ENCODE measurements at places on chromosomes 1 and 21.
A peak's percentile ranks its signal among the peaks of the same experiment; 100 is the strongest.

GRCh38 chr1:2612591-2613365, 20.0 kb downstream of the MMEL1 start:
- no peak for DNase-seq

GRCh38 chr1:87196110-87196827, 132.4 kb upstream of the LMO4 start:
- peak; percentile 20 for DNase-seq

GRCh38 chr1:94522304-94522703, 19.3 kb downstream of the F3 start:
- DNase-seq: peak; percentile 60

DNA sequence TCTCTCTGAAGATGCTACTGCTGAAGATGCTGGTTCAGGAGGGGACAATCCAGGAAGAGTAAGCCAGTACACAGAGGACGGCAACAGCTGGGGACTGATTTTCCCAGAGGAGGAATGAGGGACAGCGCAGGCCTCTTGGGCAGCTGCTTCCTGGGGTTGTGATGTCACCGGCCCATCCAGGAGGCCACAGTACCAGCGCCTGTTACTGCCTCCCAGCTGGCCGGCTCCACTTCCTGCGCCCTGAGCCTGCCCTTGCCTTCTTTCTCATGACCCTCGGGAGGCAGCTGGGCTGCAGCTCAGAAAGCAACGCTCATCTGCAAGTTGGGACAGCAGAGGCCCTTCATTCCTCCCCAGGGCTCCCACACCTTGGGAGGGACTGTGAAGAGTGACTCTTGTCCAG, 21.9 kb upstream of the ID3 start:
- no peak for DNase-seq

DNA sequence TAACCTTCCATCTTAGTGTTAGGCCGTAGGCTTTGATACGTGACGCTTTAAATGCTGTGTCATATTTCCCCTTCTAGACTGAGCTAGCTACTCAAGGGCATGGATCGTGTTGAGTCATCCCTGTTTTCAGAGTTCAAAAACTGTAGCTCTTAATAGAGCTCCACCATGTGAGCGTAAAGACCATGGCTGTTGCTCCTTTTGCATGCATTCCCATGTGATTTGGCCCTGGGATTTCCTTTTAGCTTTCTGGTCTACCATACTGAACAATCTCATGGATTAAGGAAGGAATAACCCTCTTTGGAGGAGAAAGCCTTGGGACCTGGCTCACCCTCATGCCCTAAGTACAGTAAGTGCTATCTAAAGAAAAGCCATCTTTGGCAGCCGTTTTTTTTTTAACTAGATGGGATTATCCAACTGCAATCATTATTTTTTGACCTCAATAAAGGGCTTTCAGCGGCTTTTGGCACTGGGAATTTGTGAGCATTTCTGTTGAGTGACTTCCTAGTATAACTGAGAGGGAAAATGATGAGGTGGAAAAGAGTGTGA, 76.6 kb downstream of the PLPP3 start:
- no peak for DNase-seq

- DNase-seq: peak; percentile 62
These were observed 72.4 kb downstream of the SEC16B start for GRCh38 chr1:177897281-177897997.

DNA sequence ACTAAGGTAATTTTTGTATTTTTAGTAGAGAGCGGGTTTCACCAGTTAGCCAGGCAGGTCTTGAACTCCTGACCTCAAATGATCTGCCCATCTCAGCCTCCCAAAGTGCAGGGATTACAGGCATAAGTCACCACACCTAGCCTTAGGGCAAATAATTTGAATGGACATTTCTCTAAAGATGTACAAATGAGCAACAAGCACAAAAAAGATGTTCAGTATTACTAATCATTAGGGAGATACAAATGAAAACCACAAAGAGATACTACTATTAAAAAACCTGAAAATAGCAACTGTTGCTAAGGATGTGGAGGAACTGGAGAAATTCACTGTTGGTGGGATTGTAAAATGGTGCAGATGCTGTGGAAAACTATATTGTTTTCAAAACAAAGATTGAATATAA, 79.1 kb downstream of the GABPA start:
- no peak for DNase-seq

- no peak for DNase-seq
These were observed 95.2 kb downstream of the PTPN14 start for GRCh38 chr1:214455971-214456867.

DNA sequence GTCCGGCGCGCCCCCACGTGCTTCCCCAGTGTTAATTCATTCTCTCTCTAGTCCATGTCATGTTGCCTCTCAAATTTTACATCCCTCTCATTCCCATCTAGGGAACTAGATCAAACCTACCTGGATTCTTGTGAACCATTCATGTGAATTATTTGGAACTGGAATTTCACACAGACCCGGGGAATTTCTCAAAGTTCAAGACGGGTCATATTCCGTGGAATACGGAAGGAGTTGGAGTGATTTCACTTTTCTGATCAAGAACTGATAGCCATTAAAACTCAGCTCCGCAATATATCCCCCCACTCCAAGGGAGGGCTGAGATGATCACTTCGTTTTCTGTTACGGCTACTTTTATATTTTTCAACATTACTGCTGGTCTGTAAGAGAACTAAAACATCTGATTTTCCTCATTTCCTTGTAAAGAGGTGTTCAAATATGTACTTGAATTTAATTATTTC, 1.0 kb upstream of the ENO1 start:
- no peak for DNase-seq

DNA sequence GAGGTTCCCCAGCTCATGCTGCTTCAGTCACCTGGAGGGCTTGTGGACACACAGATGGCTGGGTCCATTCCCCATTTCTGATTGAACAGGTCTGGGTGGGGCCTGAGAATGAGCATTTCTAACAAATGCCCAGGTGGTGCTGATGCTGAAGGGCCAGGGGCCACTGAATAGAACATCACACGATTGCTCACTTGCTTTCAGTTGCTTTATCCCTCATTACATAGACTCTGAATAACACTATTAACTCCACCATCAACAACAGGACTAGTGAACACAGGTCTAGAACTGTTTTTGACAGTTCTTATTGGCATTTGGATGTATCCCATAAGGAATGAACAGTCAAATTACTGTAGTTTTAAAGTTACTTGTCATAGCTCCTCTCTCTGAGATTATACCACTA, 12.1 kb downstream of the TRAPPC10 start:
- DNase-seq: peak; percentile 20

DNA sequence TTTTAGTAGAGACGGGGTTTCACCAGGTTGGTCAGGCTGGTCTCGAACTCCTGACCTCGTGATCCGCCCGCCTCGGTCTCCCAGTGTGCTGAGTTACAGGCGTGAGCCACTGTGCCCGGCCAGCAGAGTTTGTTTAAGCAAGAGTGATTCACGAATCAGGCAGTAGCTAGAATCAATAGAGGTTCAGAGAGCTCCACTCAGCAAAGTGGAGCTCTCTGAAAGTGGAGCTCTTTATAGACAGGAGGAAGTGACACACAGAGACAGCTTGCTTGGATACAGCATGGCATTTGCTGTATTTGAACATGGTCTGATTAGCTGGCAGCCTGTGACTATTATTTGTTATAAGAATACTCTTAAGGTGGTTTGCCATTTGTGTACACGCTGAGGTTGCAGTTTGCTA, 27.1 kb upstream of the CD34 start:
- peak; percentile 13 for DNase-seq

DNA sequence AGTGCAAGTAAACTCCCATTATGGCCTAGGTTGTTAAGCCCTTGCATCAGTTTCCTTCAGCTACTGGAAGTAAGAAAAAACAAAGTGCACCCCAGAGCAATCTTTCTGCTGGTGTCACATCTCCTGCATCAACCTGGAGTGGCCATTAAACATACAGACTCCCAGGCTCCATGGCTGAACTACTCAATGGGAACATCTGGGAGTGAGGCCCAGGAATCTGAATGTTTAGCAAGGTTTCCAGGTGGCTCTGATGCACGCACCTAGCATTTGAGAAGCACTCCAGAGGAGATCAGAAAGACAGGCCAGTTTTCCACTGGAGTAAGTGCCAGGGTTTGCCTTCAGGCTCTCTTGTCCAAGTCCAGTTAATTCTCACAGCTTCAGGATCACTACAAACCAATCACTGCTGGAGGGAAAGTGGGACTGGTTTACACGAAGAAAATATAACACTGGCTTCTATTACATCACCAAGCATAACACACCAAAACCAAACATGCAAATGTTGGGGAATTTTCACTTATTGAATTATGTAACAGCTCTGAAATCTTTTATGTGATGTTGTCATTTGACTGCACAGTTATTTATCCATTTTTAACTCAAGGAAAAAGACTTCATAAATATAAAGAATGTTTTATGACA, 22.3 kb upstream of the ABCA4 start:
- DNase-seq: no peak

DNA sequence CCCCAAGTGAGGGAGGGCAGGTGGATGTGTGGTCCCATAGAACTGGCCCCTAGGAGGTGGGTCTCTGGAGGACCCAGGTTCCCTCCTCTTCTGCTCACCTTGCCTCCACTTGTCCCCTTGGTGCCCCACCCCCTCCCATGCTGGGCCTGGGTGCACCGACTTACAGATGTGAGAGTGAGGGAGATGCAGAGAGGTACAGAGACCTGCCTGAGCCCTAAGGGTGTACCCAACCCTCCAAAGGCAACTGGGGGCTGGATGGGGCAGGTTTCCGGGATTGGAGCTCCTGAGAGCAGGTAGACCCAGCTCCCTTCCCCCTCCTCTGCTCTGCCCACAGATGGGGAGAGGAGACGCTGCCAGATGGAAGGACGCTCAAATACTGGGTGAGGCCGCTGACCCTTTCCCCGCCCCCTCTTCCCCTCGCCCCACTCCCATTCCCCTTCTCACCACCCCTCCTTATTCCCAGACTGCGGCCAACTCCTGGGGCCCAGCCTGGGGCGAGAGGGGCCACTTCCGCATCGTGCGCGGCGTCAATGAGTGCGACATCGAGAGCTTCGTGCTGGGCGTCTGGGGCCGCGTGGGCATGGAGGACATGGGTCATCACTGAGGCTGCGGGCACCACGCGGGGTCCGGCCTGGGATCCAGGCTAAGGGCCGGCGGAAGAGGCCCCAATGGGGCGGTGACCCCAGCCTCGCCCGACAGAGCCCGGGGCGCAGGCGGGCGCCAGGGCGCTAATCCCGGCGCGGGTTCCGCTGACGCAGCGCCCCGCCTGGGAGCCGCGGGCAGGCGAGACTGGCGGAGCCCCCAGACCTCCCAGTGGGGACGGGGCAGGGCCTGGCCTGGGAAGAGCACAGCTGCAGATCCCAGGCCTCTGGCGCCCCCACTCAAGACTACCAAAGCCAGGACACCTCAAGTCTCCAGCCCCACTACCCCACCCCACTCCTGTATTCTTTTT, 10.3 kb downstream of the TINAGL1 start:
- DNase-seq: no peak

DNA sequence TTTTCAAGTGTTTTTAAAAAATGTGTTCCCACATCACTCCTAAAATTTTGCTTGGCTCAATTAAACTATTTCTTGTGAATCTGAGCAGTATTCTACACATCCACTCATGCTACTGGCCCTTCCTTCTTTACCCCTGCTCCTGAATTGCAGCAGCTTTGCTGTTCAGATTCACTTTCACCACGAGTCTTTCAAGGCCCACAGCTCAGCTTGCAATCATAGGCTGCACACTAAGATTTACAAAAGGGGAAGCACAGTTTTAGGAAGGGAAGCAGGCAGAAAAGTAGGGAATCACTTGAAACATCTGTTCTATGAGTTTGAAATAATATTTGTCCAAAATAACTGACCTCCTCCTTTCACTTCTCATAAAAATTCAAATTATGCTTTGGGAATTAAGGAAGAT, 70.9 kb upstream of the EDEM3 start:
- DNase-seq: no peak
